Panc1 (cell line): ENCODE measurements at places on chromosomes 6 and 20.

DNA sequence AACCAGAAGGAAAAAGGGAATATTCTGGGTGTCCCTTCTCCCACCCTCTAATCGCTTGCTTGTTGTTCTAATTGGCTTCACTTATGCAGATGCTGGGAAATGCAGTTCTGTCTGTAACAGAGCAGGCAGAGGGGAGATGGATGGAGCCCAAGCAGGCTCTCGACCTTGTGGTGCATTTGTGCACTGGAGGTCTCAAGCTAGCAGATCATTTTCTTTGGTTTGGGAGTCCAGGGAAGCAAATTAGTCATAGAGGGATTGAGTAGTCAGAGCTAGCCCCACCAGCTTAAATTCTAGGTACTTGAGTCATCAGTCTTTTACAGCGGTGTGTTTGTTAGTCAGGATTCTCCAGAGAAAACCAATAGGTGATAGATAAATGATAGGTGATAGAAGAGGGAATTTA lies 234.7 kb upstream of the ECI2 start:
- no peak for DNase-seq

GRCh38 chr20:63007360-63007645 lies 539 bp upstream of the BHLHE23 start:
- DNase-seq = no peak

GRCh38 chr6:128069188-128069587 lies 168.3 kb upstream of the THEMIS start:
- no peak for DNase-seq

DNA sequence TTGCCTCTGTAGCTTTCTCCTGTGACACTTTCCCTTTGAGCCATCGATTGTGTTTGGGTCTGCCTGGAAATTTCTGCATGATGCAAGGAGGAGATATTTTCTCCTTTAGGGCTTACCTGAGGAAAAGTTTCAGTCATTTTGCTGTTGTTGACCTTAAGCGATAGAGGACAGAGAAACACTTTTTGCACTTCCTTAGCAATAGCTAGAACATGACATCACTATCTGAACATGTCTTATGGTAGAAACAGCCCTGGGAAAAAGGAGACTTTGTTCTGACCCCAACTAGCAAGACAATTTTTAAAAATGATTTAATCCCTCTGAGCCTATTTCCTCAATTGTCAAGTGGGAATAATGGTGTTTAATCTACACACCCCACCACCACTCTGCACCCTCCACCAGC lies 9.7 kb upstream of the FILIP1 start:
- no peak for DNase-seq

DNA sequence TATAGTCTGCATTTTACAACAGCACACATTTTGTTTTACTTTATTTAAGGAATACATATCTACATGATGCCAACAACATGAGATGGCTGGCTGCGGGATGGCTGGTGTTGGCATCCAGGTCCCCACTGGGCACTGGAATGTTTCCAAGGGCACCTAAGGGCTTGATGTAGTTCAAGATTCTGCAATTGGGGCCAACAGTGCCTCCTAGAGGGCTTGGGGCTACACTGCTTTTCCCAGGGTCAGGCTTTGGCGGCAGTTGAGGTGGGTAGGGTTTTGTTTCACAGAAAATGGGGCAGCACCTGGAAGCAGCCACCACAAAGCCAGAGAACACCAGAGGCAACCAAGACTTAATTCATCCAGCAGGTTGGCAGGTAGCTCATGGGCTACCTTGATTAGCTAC lies 202.2 kb upstream of the PRND start:
- DNase-seq = no peak

- no peak for DNase-seq
Observed at GRCh38 chr6:128672023-128672422, 151.6 kb upstream of the PTPRK start.

GRCh38 chr20:42483730-42484303 lies 705.9 kb downstream of the PTPRT start:
- DNase-seq = no peak

DNA sequence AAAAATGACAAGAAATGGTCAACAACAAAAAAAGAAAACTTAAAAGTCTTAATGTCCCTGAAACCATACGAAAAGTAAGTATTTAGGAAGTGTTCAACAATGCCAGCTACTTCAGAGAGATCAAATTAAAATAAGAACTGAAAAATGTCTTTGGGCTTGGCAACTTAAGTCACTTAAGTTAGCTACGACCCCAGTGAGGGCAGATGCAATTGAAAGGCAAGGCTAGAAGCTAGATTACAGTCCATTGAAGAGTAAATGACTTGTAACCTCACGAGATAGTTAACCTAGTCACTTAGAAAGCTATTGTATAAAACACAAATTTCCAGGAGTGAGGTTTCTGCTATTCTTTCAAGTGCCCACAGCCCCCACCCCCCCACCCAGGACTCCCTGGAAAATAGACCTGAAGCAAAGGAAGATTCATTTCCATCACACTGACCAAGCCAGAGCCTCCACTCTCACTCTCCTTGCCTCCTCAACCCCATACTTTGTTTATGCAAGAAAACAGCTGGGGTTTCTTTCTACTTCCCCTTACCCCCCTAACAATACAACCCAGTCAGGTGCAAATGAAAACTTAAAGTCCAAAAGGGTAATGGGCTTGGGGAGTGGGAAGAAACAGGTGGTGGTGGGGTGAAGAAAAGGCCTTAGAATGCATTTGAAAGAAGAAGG lies 14.6 kb downstream of the RTN4IP1 start:
- DNase-seq = no peak

GRCh38 chr6:41673704-41674000 lies 35.4 kb downstream of the MDFI start:
- no peak for DNase-seq

DNA sequence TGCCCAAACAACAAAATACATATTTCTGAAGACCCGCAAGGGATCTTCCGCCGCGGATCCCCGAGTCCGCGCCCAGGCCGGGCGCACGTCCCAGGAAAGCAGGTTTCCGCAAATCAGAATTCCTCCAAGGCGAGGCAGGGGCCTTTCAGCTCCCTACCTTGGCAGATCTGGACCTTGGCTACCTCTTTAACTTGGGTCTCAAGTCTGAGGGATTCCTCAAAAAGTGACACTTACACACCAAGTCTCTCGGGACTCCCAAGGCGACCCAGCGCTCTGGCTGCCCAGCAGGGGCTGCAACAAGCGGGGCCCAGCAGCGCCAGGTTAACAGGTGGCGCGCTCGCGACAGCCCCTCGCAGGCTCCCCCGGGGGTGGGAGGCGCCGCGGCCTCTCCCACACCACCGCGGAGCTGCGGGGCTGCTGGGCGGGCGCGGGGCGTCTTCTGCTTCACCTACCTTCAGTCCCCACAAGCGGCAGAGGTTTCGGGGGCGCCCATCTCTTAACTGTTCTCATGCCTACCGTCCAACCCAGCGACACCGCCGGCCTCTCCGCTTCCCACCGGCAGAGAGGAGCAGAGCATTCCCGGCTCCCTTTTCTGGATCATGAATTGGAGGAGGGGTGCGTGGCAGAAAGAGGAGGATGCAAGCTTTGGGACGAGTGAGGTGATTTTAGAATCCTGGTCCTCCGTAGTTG lies 414 bp downstream of the SIM1 start:
- no peak for DNase-seq
